ENCODE measurements at places on chromosomes 1 and 21. TPM values are rescaled to one million over a fixed set of nuclear protein-coding genes. Genes with fewer than 3 reads are reported as not detected.

DNA sequence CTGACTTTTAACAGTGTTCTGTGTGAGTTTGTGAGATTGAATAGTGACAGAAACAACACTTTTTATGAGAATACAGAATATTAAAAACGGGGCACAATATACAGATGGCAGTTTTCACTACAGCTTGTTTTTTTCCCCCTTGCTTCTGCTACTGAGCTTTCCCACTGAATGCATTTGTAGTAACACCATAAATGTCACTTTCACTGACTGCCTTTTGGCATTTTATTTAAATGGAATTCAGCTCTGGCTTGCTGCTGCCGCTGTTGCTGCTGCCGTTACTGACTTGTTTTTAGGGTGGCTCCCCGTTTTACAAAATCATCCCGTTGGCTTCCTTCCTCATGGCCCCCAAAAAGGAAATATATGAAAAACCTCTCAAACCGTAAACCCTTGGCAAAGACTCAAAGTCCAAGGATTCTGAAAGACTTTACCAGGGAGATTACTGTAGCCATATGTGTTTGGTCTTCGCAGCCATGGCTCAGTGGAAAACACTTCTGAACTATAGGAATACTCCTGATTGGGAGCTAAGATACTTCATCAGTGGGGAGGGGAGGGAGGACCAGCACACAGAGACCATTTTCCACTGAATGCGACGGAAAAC, 151.0 kb downstream of the NUF2 start:
- H3K36me3 ChIP-seq: no peaks in the 10 kb centered on the region
- H3K4me1 ChIP-seq: no peaks in the 10 kb centered on the region
- no peak overlapping the region for H3K4me3 ChIP-seq
- no peak overlapping the region for H3K27ac ChIP-seq
- H3K27me3 ChIP-seq: no peaks in the 10 kb centered on the region
- DNase-seq: no peak

GRCh38 chr1:67815303-67816094, 17.8 kb downstream of the GNG12 start:
- H3K27me3 ChIP-seq: no peaks in the 10 kb centered on the region
- no peak overlapping the region for H3K4me3 ChIP-seq
- no peaks in the 10 kb centered on the region for H3K36me3 ChIP-seq
- H3K4me1 ChIP-seq: peaks cover 12% of the 10 kb centered on the region

DNA sequence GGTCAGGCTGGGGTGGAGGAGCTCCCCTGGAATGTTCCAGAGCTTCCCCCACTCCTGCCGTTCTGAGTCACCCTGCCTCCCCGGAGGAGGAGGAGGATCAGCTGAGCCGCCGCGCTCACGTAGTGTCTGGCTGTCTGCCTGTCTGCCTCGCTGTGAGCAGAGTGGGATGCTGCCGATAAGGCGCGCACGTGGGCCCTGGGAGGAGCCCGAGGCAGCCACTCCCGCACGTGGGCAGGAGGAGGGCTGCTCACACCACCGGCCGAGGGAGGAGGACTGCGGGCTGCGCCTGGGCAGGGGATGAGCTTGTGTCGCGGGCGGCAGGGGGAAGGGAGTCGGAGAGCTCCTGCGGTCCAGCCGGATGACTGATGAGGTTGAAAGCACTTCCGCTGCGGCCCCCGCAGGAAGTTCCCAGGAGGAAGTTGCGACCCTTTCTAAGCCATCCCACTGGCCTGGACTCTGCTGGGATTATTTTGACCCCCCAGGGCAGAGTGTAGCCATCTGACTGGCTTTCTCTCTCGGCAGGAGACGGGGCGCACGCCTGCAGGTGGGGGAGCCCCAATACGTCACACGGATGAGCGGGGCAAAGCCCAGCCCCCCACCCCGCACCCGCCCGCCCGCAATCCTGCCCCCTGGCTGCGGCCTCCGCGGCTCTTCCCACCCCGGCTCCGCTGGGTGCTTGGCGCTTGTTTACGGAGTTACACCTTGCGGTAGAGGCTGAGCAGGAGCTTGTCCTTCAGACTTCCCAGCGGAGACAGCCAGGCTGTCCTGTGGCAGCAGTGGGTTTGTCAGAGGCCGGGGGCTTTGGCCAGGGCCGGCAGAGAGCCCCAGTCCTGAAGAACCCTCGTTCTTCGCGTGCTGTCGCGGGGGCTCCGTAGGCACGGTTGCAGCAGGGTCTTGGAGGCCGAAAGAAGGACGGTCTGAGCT, 9.8 kb downstream of the PDXK start:
- no peaks in the 10 kb centered on the region for H3K27me3 ChIP-seq
- peak; percentile 83 for DNase-seq
- H3K4me1 ChIP-seq: peaks cover 50% of the 10 kb centered on the region
- no peaks in the 10 kb centered on the region for H3K36me3 ChIP-seq

DNA sequence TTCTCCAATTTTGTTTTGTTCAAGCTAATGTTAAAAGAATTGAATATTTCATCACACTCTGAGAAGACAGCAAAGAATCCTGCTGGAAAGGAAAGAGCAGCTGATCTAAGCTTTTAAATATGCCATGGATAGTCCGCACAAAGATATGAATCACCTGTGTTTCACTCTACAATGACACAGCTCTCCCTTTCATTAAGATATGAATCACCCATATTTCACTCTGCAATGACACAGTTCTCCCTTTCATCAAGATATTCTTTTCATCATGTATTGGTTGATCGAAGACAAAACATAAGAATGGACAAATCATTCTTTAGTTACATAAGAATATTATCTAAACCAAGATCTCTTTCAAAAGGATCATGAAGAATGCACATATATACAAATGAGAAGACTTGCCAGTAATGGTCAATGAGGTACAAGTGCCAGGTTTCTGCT, 367.3 kb downstream of the SMYD3 start:
- no peak overlapping the region for H3K4me3 ChIP-seq
- H3K36me3 ChIP-seq: no peaks in the 10 kb centered on the region
- H3K27me3 ChIP-seq: no peaks in the 10 kb centered on the region
- H3K27ac ChIP-seq: no peak overlapping the region

IQGAP3 gene
- 0.20 TPM for total RNA-seq
